Endodermal cell (in vitro differentiated cells): ENCODE measurements at places on chromosomes 12 and 14.

DNA sequence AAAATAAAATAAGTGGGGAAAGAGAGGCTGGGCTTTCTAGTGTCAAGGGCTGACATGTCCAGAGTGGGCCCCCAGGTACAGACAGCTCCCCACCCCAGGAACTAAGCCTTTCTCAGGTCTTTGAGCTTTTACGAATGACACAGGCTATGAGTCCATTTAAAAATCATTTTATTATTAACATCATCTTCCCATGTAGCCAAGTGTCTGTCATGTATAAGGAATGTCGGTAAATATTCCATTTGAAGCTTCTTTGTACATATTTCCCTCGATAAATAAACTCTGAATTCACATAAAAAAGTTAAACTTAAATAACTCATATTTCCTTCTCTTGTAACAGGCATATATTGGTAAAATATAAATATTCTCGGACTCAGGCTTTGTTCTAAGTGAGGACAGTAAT, 143.6 kb downstream of the CALM1 start:
- no peak for DNase-seq

DNA sequence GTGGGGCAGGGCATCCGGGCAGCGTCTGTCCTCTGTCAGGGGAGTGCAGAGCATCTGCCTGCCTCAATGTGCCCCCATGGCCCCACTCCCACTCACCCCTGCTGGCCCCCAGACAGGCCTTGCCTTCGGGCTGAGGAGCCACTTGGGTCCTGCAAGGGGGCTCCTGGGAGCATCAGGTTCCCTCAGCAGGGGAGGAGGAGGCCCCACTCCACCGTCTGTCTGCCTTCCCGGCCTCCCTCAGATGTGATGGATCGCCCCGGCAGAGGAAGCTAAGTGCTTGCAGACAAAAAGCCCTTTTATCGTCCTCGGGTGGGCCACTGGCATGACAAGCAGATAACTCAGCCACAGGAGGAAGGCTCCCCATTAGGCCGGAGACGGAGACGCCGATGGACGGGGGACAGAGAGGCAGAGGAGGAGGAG, 35.1 kb downstream of the NCOR2 start:
- DNase-seq, result no peak

DNA sequence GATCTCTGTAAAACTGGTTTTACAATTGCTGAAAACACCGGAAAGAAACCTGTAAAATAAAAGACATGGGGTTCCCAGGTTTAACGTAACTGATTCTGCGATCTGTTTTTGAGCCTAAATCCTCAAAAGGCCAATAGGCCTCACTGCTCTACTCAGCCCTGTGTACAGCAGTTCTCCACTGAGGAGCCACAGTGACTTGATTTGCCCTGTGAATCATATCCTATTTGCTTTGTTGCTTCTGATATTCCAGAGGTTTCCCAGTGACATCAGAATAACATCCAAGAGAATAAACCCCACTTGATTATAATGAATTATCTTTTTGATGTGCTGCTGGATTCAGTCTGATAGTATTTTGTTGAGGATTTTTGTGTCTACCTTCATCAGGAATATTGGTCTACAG, 27.5 kb downstream of the MDM1 start:
- no peak for DNase-seq

- no peak for DNase-seq
These were observed 7.1 kb downstream of the LTBR start for GRCh38 chr12:6391013-6391412.

GRCh38 chr12:106239241-106239950, 8.4 kb downstream of the CKAP4 start:
- peak; percentile 44 for DNase-seq

- DNase-seq, result no peak
These were observed 805.4 kb downstream of the VRK1 start for GRCh38 chr14:97602438-97603117.

DNA sequence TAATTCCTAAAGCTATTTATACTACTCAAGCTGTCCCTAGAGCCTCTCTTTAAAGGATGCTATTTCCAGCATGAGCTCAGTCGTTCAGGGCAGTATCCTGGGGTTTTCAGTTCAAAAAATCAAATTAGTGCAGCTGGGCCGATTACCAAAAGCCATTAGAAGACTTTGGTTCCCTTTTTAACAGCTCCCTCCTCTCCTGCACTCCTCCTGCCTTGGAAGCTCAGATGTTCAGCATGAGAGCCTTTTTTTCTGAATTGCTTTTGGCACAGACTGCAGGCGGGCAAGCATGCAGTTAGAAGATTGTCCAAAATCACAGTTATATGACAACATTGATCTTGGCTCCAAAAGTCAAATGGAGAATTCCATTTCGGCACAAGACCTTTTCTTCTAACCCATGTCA, 179.6 kb downstream of the SLC35F4 start:
- no peak for DNase-seq

GRCh38 chr12:69726922-69727321, 11.7 kb upstream of the RAB3IP start:
- no peak for DNase-seq

GRCh38 chr12:84738481-84738972, 174.1 kb downstream of the SLC6A15 start:
- no peak for DNase-seq

- no peak for DNase-seq
These were observed 89.1 kb upstream of the VASH1 start for GRCh38 chr14:76672123-76672522.

DNA sequence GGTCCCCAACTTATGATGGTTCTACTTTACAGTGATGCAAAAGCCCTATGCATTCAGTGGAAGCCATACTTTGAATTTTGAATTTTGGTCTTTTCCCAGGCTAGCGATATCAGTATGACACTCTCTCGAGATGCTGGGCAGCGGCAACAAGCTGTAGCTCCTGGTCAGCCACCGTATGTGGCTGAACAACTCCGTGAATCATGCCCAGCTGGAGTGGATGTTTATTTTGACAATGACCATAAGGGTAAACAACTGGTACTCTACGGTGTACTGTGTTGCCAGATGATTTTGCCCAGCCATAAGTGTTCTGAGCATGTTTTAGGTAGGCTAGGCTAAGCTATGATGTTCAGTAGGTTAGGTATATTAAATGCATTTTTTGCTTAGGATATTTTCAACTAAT, 8.2 kb upstream of the ZNF410 start:
- no peak for DNase-seq

GRCh38 chr12:8991371-8992345, 2.3 kb downstream of the KLRG1 start:
- DNase-seq, result no peak

DNA sequence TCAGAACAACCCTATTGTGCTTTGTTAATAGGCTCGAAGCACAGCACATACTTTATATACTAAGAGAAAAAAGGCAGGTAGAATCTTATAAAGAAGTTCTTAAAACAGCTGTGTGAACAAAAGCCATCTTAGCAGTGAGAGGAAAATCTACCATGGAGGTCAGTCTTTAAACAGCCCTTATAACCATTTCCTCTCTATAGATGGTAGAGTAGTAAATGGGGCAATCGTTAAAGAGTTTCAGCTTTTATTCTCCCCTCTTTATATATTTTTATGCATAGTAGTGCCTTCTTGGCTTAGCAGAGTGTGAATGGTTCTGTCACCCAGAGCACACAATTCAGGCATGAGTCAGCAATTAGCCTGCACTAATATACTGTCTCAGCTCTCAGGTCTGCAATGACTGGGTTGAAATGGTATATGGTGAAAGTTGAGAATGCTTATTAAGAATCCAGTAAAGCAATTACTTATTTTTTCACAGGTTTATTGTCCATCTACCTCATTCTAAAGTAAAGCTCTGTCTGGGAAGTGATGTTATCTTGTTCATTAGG, 305.0 kb downstream of the NELL2 start:
- DNase-seq, result no peak

DNA sequence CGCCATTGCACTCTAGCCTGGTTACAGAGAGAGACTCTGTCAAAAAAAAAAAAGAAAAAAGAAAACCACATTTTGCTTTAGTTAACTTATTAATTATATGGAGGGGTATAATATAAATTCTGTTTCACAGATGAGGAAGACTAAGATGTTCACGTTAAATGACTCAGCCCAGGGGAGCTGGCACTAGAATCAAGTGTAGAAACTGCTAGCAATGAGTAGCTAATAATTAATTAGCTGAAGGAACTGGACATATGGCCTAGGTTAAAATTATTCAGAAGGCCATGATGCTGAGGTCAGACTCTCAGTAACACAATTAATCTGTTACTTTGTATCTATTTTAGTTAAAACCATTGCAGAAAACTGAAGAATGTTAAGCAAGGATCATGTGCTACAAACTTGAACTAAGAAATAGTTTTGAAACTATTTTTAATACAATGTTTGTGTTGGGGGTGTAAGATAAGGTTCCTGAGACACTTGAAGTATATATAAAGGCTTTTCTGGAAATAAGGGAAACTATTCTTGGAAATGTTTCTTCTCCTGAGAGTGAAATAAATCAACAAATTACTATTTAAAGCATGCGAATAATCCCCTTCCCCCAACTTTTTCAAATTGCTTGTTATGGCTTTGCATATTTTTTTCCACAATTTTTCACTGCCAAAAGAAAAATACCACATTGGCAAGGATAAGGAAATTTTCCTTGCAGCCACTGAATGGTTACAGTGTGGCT, 589.3 kb downstream of the SOX5 start:
- DNase-seq, result no peak

- DNase-seq, result no peak
These were observed 472.1 kb downstream of the BCL11B start for GRCh38 chr14:98799891-98800290.

- DNase-seq, result no peak
These were observed 191.4 kb downstream of the KTN1 start for GRCh38 chr14:55771242-55771981.

DNA sequence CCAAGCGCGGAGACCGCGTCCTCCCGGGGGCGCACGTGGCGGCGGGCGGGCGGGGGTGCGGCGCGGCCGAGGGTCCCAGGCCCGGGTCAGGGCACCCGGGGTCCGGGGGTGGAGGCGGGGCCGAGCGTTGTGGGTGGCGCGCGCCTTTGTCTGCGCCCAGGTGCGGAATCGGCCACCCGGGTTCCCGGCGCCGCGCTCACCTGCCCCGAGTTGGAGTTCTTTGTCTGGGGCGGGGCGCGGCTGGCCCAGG, 50.1 kb downstream of the LRCOL1 start:
- DNase-seq, result peak; percentile 85

GRCh38 chr12:69433653-69434052, 36.5 kb upstream of the FRS2 start:
- no peak for DNase-seq

- no peak for DNase-seq
These were observed 93.4 kb upstream of the SLCO1C1 start for GRCh38 chr12:20601668-20602280.

DNA sequence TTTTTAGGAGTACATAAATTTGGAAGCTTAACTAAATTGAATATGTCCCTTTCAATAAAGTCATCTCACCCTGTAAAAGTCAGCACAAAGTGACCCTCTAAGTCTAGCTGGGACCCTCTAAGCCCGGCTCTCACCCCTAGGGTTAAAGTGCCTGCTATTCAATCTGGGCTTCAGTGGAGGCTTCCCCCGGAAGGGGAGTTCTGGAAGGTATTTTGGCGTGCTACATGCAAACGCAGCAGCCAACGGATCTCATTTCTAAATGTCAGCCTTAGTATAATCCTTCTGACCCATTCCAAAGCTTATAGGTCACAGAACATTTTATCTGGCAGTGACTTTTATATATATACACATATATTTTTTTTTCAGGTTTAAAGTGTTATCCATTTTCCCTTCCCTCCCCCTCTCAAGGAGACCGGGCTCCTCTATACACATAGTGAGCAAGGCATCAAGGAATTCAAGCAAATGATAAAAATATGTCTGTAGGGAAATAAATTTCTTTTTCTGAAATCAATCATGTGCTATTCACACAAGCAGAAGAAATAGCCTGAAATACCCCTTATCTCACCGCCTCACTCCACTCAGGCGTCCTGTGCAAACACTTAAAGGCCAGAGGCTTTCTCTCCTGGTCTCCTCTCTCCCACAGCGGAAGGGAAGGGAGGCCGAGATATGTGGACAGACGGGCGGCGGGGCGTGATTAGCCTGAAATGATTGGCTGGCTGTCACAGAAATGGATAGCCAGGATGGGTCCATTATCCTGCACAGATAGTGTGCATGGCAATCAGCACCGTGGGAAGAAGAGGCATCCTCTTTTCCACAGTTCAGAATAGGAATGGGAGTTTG, 301.7 kb downstream of the GALC start:
- no peak for DNase-seq

DNA sequence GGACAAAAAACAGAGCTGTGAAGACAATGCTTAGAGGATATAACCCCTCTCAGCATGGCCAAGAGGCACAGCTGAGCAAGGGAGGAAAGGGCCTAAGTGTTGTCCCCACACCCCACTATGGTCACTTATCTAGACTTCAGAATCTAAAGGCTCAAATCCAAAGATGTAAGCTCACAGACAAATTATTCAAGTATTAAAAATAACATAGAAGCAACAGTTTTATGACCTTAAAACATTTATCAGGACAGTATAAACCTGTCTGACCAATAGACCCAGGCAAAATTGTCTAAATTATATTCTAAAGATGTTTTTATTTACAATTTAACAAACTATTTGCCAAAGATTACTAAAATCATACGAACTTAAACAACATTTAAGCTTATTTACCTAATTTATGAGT, 28.1 kb upstream of the PRICKLE1 start:
- no peak for DNase-seq

DNA sequence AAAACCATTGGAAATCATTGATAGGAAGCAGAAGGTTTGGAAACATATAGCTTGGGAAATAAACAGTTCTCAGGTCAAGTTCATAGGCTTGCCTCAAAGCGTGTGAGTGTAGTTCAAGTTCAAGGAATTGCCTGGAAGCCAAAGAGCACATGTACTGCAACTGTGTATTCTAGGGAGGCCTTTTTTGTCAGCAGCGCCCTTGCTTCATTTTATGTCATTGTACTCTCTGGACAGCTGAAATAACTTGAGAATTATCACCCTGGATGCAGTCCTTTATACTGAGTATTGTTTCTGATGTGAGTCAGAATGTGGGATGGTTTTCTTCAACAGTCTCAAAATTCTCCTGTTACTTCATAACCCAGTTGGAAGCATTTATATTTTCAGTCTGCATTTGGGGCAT, 16.0 kb upstream of the EVL start:
- no peak for DNase-seq

GRCh38 chr14:93591506-93591905, 160.8 kb downstream of the UNC79 start:
- no peak for DNase-seq

DNA sequence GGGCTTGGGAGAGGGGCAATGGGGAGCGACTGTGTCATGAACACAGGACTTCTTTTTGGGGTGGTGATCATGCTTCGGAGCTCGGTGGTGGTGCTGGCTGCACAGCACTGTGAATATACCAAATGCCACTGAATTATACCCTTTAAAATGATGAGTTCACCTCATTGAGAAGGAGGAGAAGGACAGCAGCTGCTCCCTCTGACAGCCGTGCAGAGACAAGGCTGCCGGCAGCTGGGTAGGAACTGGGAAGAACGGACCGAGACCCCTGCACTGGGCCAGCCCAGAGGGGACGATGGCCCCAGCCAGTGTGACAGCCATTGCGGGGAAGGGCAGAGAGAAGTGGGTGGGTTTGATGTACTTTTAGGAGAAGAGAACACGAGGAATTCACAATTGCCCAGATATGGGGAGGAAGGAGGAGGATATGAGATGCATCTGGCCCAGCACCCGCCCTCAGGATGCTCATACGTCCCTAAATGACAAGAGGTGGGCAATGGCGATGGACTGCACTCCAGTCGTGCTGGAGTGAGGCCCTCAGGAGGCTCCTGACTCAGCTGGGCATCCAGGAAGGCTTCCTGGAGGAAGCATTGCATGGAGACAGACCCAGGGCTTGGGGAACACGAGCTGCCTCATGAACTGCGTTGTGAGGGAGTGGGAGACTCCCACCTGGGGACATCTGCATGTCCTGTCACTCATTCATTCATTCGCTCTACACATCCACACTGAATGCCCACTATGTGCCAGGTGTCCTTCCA, 64.3 kb upstream of the C14orf180 start:
- peak; percentile 23 for DNase-seq
